Kidney glomerular epithelial cell (primary cell): ENCODE measurements at places on chromosomes 3 and 15.

DNA sequence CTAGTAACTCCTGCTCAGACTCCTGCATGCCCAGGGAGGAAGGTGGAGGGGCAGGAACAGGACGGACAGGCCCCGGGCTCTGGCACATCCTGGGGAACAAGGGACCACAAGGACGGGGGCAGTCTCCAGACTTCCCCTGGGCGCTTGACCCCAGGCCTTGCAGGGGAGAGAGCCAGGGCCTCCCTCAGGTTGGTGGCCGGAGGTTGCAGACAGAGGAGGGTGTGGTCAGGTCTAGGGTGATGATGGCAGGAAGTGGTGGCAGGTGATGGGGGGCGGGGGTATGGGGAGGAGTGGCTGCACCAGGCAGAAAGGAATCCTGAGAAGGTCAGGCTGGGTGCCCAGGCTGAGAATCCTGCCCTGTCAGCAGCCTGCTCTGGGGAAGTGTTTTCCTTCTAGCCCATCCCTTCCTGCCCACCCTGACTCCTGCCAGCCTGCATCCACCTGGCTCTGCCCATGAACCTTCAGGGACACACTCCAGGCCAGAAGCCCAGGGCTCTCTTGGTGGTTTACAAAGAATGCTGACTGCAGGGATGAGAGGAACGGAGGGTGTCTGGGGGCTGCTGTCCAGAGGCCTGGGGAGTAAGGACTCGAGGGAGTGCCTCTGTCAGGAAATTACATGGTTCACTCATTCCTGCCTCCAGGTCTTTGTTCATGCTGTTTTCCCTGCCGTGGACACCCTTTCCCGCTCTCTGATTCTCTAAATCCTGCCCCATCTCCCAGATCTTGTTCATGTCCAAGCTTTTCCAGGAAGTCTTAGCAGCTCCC, 15.8 kb downstream of the LOXL1 start:
- DNase-seq, result peak; percentile 58

DNA sequence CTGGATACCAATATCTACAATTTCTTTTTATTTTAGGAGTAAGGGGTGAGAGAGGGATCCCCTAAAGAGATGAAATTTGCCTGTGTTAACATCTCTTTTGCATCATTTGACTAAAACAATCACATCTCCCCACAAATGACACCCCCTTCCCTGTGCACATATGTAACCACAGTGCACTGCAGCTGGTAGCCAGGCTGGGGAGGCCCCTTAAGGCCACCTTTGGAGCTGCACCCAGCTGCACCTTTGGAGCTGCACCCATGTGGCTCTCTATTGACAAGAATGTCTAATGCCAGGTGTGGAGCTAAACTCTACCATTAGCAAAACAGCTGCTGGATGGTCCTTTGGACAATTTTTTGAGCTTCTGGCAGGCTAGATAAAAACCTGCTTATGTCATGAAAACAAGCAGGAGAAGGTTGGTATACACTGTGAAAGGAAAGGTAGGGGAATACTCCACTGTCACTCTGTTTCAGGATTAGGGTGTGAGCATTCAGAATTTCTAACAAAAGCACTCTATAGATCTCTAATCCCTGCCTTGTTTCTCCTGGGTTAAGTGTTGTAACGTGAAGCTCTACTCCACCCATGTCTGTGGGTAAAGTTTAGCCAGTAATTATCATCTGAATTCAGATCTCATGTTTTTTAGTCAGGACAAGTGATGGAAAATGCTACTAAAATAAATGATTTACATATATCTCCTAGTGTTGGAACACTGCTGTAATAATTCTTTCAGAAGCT, 52.1 kb downstream of the TFG start:
- DNase-seq, result no peak

DNA sequence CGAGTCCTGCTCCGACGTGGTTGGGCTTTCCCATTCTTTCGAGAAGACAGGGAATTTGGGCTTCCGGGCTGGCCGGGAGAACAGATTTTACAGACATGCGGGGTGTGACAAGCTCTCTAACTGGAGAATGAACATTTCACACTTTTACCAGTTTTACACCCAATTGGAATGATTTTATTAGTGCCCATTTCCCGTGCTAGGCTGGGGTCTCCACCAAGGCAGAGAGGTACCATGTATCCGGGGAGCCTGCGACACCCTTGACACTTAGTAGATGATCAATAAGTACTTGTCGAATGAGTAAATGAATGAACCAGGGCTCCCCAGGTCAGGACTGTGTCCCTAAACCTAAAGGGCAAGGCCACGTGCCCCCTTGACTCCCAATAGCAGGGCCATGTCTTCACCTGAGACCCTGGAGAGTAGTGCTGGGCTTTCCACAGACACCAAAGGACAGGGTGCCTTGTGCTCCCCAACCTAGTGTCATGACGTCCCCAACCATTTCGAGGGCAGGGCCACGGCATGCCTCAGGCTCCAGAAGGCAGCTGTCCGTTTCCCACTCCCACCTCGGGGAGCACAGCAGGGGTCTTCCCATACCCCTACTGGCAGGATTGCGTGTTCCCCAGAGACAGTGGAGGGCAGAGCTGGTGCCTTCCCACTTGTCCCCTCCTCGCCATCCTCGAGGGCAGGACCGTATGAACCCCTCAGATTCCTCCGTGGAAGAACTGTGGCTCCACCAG, 679 bp upstream of the MYD88 start:
- DNase-seq, result no peak

DNA sequence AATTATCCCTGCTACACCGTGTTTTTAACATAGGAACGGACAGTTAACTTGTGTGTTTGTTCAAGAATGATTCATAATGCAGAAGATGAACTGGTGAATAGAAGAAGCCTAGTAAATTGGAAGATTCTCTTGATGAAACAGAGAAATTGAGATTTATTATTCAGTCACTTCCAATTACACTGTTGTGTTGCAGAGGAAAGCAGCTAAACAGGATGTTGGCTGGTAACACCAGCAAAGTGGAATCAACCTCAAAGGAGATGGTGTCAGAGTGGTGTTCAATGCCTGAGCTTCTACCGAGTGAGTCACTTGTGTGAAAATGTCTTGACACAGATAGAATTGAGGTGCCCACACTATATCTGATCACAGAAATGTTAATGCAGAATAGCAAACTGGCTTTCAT, 399.6 kb downstream of the LPP start:
- DNase-seq, result no peak

GRCh38 chr15:33955945-33956344, 12.4 kb upstream of the CHRM5 start:
- DNase-seq, result no peak

GRCh38 chr15:81327516-81327915, 3.6 kb upstream of the STARD5 start:
- peak; percentile 41 for DNase-seq

GRCh38 chr3:186964616-186965015, 34.3 kb downstream of the ST6GAL1 start:
- no peak for DNase-seq

DNA sequence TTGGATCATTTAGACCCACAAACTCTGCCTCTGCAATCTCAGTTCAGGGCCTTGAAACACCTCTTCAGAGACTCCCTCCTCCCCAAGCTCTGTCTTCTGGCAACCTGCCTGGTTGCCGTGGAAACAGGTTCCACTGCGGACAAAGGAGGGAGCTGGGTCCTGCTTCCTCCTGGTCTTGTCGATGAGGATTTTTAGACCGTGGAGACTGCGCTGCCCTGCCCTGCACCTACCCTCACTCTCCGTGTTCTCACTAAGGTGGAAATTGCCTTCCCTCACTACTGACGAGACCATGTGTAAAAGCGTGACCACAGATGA, at the start of gene RTP1:
Gene RTP1, plus strand, starts transcription at position 152 of the 315 bp plus-strand sequence. Its CDS starts 30 bp downstream, at position 182.
- no peak for DNase-seq

DNA sequence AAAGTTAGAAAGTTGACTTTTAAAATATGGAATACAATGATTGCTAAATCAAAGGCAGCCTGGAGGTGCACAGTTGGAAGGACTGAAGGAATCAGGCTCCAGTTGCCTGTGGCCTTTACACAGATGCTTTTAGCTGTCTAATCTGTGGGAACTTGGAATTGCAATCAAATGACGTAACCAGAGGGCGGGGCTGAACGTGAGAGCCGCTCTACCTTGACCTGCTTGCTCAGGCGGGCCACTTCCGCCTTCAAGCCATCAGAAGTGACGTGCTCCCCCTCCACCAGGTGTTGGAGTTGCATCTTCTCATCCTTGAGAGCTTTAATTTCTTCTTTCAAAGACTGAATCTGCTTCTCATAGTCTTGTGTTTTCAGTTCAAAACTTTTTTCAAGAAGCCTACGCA, 37.7 kb upstream of the GNB5 start:
- DNase-seq, result peak; percentile 58

GRCh38 chr15:70195587-70196305, 98.0 kb upstream of the TLE3 start:
- DNase-seq, result peak; percentile 89

DNA sequence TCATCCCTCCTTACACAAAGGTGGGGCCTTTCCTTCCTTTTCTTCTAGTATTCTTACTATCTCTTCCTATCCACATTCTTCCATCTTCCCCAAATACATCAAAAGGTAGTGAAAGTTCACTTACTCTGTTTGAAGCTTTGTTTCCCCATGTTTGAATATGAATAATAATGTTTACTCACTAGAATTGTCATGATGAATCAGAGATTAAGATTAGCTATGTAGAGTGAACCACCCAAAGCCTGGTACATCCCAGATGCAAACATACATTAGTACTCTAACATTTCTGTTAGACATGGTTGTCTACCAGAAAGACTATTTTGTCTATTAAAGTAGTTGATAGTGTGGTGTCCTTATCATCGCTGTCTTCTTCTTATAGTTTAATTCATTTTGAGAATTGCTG, 327.1 kb upstream of the TBC1D5 start:
- DNase-seq, result no peak

DNA sequence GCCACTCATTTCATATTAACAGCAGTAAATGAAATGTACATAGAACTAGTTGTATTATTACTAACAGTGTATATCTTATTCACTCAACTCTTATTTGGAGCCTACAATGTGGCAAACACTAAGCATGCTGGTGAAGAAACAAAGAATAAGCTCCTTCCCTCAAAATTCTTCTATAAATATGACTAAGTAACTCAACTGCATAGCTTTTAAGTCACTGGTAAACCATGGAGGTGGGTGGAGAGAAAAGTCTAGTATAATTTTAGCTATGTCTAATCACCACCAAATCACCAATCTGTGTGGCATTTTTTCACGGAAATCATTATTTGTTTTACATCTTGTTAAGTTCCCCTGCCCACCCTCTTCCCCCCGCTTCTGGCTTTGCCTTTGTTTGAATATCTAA, 17.5 kb downstream of the COPS2 start:
- peak; percentile 32 for DNase-seq

GRCh38 chr15:76983590-76984375, 11.1 kb upstream of the PSTPIP1 start:
- DNase-seq, result no peak

DNA sequence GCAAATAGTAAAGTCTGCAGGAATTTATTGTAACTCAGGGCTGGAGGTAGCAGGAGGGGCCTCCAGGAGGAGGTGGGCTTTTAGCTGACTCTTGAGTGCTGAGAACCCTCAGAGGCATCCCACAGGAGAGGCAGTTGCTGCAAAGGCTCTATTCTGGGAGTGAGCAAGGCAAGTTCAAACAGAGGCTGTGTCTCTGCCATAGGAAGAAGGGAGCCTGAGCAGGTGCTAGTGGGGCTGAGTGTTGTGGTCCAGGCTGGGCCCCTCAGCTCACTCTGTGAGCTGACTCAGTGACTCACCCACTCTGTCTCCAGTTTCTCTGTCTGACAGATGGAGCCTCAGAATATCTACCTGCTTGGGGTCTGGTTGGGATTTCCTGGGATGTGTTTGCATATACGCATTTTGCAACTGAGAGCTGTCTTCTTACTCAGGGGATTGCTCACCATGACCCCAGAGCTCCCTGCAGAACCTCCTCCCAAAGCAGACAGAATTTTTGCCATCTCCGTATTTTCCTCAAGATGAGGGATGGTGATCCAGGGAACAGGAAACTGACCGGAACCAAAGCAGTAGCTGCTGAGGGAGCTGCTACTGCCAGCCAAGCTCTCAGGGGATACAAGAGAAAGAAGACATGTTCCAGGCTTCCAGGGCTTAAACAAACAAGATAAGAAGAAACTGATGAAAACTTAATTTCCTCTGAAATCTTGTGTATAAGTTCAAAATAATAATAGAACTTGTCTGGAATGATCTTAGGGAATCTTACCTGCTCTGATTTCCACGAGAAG, 13.6 kb upstream of the NOX5 start:
- no peak for DNase-seq

GRCh38 chr3:152196782-152197181, 71.9 kb upstream of the MBNL1 start:
- no peak for DNase-seq

- no peak for DNase-seq
Observed at GRCh38 chr15:78702609-78703333, 61.8 kb upstream of the CHRNB4 start.

DNA sequence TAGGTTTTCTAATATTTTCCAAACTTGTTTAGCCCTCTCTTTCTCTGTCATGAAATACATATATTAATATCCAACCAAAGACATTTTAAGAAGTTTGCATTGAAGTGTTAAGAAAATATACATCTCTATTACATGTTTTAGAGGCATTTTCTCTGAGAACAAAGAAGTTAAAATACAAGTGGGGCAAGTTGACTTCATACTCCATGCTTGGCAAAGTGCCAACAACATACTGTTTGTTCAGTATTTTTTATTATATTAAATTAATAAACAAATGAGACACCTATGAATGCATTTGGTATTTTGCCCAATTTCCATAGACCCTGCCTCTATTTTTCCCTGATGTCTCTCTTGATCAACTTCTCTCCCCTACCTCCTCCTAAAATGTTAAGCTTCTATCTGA, 232.8 kb upstream of the MRPL3 start:
- no peak for DNase-seq
